ENCODE measurements at places on chromosomes 5 and 9. TPM values are rescaled to one million over a fixed set of nuclear protein-coding genes. Genes with fewer than 3 reads are reported as not detected.
A peak's percentile ranks its signal among the peaks of the same experiment; 100 is the strongest.

GRCh38 chr5:33363537-33363936 lies 77.2 kb upstream of the TARS1 start:
- no peaks in the 10 kb centered on the region for H3K4me1 ChIP-seq
- DNase-seq: no peak
- H3K27ac ChIP-seq: no peak overlapping the region
- H3K27me3 ChIP-seq: no peaks in the 10 kb centered on the region

DNA sequence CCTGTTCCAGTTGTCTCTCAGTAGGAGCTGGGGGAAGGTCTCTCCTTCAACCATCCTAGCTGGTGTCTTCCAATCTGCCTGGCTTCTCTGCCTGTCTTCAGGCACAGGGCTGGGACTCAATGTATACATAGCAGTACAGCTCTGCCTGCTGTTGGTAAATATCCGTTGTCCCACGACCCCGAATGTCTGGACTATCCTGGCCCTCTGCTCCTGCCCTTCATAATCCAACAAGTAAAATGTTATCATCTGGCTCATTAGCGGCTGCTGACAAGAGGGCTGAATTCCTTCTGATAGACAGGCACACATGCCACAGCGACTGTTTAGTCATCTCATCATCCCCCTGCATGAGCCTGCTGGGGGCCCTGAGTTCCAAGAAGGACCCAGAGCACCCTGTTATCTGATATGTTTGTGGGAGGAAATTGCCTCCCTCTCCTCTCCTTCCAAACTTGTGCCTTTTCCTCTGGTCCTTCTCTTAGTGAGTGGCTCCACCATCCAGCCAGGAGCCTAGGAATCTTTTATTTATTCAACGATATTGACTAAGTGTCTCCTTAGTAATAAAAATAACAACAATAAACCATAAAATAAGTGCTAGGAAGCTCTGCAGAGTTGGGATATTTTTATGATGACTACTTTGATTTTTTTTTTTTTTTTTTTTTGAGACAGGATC lies 29.5 kb upstream of the TGFBR1 start:
- DNase-seq: no peak
- peak overlapping the region; percentile 92 for H3K27ac ChIP-seq
- peaks cover 44% of the 10 kb centered on the region for H3K4me1 ChIP-seq
- no peak overlapping the region for H3K4me3 ChIP-seq
- no peaks in the 10 kb centered on the region for H3K27me3 ChIP-seq

FOXD4L6 gene
- total RNA-seq: not detected

- no peak overlapping the region for H3K27ac ChIP-seq
- H3K4me1 ChIP-seq: no peaks in the 10 kb centered on the region
- no peak overlapping the region for H3K4me3 ChIP-seq
- no peak for DNase-seq
- peaks cover 21% of the 10 kb centered on the region for H3K27me3 ChIP-seq
- no peaks in the 10 kb centered on the region for H3K36me3 ChIP-seq
Measured at GRCh38 chr9:131116281-131117120, 8.9 kb upstream of the NUP214 start.

DNA sequence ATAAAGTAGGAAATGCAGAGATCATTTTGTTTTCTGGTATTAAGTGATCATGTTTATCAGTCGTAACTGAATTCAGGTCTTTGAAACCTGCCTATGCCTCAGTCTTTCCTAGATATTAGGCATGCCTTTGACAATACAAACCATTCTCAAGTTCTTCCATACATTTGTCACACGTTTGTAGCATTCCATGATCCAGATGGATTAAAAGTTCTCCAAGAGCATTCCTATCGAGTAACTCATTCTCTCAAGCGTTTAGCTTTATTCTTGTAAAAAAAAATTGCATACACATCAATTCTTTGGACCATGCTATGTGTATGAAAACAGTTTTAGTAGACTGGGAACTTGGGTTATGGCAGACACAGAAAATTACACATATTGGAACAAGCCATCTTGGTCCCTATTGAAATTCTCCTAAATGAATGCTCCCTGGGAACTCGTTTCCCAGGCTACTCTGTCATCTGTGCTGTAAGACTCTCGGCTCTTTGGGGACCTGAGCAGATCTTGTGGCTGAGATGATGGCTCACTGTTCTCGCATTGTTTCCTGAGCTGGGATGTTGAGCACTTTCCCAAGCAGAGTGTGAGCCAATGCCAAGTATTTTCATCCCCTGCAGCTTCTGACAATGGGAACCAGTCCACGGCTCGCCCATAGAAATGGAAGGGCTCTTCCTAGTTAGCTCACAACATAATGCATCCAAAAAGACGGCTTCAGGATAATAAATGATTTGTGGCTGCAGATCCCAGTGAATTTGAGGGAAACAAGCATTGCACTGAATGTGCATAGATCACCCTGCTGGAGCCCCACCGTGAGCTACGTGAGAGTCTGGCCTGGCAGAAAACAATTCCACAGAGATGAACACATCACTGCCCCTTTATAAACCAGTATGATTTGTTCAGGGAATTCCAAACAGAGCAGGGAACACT lies 230.2 kb downstream of the IRX1 start:
- no peak overlapping the region for H3K27ac ChIP-seq
- H3K4me3 ChIP-seq: no peak overlapping the region
- H3K27me3 ChIP-seq: no peaks in the 10 kb centered on the region
- no peaks in the 10 kb centered on the region for H3K4me1 ChIP-seq
- H3K36me3 ChIP-seq: no peaks in the 10 kb centered on the region

DNA sequence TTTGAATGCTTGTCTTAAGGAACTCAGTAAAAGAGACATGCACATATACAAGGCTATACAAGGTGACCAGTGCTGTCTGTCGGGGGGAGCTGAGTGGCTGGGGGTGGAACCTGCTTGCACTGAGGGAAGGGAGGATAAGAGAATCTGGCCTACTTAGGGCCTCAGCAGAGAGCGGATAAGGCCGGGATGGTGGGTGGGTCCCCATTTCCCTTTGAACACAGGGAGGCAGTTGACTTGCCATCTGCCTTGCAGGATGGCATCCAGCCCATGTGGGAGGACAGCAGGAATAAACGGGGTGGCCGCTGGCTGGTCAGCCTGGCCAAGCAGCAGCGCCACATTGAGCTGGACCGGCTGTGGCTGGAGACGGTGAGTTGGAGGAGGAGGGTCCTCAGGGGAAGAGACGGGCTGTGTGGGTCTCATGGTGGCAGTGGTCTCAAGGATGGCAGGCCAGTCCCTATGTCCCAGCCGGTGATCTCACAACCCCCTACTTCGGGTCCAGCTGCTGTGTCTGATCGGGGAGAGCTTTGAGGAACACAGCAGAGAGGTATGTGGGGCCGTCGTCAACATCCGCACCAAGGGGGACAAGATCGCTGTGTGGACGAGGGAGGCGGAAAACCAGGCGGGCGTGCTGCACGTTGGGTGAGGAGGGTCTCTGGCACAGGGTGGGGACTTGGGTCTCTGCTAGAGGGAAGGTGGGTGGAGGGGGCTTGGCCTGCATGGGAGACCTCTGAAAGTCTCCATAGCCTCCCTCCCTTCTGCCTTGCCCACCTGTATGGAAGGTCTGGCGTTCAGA lies 2.2 kb upstream of the TSPAN17 start:
- no peaks in the 10 kb centered on the region for H3K27me3 ChIP-seq
- no peak for DNase-seq
- no peaks in the 10 kb centered on the region for H3K36me3 ChIP-seq
- peaks cover 20% of the 10 kb centered on the region for H3K4me1 ChIP-seq
- H3K4me3 ChIP-seq: peak overlapping the region; percentile 19

GRHPR gene
- 29.5 TPM for total RNA-seq

DNA sequence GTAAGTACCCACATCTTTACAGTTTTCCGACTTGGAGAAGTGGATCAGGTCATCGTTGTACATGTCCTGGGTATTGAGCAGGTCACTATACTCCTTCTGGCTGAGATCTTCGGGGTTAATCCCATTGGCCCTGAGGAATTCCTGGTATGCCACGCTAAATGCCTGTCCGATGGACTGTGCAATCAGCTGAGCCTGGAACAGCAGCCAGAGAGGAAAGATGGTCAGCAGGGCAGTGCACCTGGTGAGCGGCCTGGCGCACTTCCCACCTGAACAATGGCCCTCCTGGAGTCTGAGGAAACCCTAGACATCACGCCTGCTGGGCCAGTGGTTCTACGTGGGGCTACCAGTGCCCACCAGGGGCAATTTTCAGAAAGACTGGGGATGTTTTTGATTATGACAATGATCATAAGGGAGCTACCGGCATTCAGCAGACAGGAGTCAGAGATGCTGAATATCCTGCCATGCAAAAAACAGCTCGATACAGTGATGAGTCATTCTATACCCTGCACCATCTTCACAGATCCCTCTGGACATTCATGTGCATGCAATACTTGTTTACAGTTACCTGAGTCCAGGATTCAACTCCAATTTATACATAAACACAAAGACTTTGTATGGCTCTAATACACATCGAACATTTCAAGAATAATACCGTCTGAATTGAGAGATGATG lies 127.2 kb downstream of the ENTREP1 start:
- no peak for DNase-seq
- peaks cover 5% of the 10 kb centered on the region for H3K4me1 ChIP-seq
- H3K27me3 ChIP-seq: no peaks in the 10 kb centered on the region
- H3K4me3 ChIP-seq: no peak overlapping the region
- H3K27ac ChIP-seq: no peak overlapping the region
- peaks cover under 1% of the 10 kb centered on the region for H3K36me3 ChIP-seq

GRCh38 chr5:178866946-178867345 lies 7.2 kb downstream of the ZNF354B start:
- no peak for DNase-seq
- peaks cover 10% of the 10 kb centered on the region for H3K4me1 ChIP-seq
- no peaks in the 10 kb centered on the region for H3K27me3 ChIP-seq
- H3K27ac ChIP-seq: no peak overlapping the region
- no peak overlapping the region for H3K4me3 ChIP-seq

Measured in T-helper 17 cell (primary cell).